ENCODE measurements at places on chromosomes 4 and X.

DNA sequence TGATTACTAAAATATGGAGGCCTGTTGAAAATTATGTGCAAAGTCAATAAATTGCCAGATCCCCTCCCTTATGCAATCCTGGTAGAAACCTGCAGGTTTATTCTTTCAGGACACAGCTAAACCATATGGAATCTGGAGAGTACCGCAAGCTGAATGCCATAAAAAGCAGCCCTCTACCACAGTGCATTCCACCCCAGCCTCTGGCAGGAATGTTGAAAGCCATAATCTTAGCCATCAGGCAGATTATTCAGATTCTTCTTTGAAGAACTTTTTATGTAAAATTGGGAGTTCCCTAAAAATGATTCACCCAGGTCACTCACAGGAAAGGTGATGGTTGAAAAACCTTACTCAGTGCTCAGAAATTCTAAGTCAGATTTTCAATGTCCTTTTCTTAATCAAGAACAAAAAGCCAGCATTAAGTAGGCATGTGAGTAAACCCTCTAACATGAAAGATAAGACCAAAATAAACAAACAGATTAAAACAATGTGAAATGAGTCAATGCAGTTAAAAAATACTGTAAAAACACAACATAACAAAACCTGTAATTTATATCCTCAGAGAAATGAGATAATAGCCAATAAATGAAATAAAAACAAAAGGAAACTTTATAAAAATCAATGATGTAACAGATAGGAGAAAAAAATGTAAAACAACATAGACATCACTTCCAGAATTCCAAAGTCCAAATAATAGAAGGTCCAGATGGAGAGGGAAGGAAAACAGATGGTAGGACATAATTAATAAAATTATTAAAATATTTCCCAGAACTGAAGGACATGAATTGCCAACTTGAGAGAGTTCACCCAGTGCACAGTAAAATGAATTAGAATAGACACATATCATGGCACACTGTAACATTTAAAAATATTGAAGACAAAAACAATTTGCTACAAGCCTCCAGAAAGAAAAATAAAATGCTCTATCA is 226.9 kb downstream of the FSTL5 start:
- DNase-seq: no peak

DNA sequence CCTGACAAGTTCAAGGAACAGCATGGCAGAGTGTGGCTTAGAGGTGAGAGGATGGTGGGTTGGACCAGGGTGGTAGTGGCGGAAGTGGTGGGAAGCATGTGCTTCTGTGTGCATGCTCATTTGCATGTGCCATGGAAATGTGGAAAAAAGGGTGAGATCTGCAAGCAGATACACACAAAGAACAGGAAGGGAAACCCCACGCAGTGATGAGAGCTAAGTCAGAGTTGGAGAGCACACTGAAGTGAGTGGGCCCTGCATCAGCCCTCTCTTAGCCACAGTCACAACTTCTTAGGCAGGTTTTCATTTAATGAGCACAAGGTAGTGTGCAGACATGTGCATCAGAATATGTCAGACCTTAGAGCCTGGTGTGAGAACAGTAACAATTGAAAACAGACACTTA is 483.8 kb downstream of the AFF2 start:
- DNase-seq: no peak

- DNase-seq: peak; percentile 31
Observed at GRCh38 chrX:70434352-70434866, 10.2 kb upstream of the DLG3 start.

DNA sequence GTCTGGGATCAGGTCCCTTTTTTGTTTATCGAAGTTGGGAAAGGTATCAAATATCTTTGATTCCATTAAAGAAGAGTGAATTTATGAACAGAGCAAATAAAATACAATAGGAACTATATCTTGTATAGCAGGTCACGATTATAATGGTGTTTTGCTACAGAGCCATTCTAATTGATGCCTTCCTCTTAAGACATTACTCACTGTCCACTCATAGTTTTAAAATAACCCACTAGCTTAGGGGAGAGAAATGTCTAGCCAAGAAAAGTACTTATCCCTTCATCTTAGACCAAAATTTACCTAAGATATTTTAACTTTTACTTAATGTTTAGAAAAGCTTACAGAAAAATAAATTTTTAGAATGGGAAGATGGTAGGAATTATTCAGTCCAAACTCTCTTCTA is 112.0 kb upstream of the PABPC4L start:
- no peak for DNase-seq

DNA sequence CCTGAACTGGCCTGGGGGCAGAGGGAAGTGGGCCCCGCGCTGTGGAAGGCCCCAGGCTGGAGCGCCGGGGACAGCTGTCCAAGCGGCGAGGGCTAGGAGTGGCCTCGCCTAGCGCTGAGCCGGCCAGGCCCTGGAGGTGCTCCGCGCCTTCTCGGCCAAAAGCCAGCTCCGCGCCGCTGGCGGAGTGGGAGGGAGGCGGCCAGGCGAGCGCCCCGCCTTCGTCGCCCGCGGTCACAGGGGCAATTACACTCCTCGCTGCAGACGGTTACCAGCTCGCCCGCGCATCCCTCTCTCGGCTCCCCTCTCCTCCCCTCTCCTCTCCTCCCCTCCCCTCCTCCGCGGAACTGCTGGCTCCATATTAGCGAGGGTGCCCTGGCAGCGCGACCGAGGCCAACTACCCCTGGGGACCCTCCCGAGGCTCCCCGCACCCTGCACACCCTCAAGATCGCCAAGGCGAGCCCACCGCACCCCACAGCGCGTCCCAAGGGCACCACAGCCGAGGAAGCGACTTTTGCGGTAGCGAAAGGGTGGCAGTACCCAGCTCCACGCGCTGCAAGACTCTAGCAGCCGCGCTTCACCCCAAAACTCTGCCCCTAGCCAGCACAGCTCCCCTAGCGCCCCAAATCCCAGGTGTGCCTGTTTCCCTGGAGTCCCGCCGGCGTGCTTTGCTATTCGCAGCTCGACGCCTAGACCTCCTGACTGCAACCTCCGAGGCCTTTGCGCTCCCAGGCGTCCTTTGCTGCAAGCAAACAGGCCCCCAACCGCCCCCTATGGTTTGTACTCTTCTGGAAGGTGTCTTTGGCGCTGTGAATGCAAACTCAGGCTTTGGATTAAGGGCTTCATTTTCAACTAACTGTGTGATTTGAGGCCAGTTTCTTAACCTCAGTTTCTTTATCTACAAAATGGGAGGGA is 91.4 kb downstream of the BCOR start:
- no peak for DNase-seq

Data from activated B cell treated with CpG ODN at 0.5 μM for 24 hours (primary cell).